H1 (cell line): ENCODE measurements at places on chromosomes 3 and 15. TPM values are rescaled to one million over a fixed set of nuclear protein-coding genes. Genes with fewer than 3 reads are reported as not detected.

GRCh38 chr15:73052653-73053397, 562 bp downstream of the NEO1 start:
- DNase-seq, result peak; percentile 67

- DNase-seq, result no peak
Observed at GRCh38 chr3:52055537-52056351, 627 bp downstream of the DUSP7 start.

Gene SMAD6
- polyA plus RNA-seq, result 1.8 and 3.4 TPM in 2 replicates

DNA sequence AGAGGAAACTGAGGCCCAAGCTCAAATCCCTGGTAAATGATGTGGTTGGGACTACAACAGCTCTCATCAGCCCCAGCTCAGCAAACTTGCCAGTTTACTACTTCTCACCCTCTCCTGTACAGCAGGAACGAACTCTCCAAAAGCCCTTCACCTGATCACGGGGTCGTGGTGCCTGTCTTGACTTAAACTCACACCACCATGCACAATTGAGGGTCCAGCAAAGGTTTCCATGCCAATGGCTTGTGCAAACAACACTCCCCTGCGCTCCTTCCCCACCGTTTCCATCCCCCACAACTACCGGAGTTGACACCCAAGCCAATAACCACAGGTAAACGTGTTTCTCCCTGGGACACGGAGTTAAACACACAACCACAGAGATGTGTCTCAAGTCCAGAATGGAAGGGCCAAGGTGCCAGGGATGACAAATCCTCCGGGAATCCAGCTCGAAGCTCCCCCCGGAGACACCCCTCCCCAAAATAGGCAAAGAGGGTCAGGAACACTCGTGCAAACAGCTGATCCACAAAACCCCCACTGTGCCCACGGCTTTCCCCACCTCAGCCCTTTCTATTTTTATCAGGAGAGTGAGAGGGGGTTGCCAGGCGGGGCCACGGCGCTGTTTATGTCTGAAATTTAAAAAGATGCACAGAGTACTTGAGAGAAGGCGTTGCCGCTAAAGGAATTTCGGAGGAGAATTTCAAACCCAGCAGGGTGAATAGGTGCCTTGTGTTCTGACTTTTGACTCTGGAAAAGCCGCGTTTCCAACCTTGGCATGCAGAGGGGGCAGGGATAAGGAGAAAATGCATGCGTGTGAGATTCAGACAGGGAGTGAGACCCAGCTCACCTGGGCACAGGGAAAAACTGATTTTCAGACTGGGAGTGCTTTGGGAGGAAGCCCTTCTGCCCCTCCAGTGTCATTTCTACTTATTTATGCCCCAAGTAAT, 10.6 kb upstream of the ACAN start:
- no peak for DNase-seq

Gene C3orf85
- polyA plus RNA-seq, result not detected in 2 replicates

Gene PLA2G4B
- 9.2 TPM in 2 replicates for polyA plus RNA-seq

DNA sequence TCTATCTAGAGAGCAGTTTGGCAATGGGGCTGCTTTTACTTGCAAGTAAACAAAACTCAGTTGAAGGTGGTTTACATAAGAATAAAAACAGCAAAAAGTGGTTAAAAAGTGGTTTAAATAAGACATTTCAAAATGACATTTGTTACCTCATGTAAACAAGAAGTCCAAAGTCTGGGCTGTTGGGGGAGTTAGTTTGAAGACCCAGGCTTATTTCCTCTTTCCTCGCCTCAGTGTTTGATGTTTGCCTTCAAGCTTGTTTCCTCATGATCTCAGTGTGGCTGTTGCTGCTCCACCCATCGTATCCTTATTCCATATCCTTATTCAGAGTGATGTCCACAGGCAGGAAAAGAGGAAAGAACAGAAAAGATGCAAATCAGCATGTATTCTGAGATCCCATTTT, 15.2 kb downstream of the CGNL1 start:
- no peak for DNase-seq

- no peak for DNase-seq
Observed at GRCh38 chr3:107861422-107861821, 229.4 kb downstream of the CD47 start.

Gene RGMA
- polyA plus RNA-seq, result 19.9 and 49.3 TPM in 2 replicates

Gene OR5H14
- not detected in 2 replicates for polyA plus RNA-seq

GRCh38 chr15:58288592-58288991, 143.2 kb upstream of the LIPC start:
- no peak for DNase-seq

- peak; percentile 59 for DNase-seq
Observed at GRCh38 chr3:127959873-127960272, 44.8 kb downstream of the KBTBD12 start.

Gene AGBL1
- polyA plus RNA-seq, result not detected in 2 replicates

Gene GNAT1
- polyA plus RNA-seq, result 0.08 and 0.20 TPM in 2 replicates

Gene CCR2
- polyA plus RNA-seq, result not detected in 2 replicates

- no peak for DNase-seq
Observed at GRCh38 chr3:67329358-67329757, 325.1 kb downstream of the SUCLG2 start.

DNA sequence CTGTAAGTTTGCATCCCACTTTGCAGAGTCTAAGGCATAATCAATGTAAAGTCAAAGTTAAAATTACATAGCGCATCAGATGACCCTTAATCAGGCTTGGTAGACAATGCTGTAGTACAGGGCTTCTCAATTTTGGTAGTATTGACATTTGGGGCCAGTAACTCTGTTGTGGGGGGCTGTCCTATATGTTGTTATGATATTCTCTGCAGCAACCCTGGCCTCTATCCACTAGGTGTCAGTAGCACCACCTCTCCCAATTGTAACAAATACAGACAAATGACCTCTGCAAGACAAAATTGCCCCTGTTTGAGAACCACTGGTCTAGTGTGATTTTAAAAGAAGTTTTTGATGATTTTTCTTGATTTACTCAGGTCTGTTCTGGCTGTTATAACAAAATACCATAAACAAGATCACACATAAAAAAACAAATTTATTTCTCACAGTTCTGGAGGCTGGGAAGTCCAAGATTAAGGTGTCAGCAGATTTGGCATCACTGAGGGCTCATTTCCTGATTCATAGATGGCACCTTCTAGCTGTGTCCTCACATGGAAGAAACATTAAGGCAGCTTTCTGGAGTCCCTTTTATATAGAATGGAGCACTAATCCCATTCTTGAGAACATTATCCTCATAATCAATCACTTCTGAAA, 37.6 kb upstream of the SLC9A9 start:
- DNase-seq, result no peak

- DNase-seq, result no peak
Observed at GRCh38 chr3:105399611-105400010, 32.9 kb downstream of the ALCAM start.

DNA sequence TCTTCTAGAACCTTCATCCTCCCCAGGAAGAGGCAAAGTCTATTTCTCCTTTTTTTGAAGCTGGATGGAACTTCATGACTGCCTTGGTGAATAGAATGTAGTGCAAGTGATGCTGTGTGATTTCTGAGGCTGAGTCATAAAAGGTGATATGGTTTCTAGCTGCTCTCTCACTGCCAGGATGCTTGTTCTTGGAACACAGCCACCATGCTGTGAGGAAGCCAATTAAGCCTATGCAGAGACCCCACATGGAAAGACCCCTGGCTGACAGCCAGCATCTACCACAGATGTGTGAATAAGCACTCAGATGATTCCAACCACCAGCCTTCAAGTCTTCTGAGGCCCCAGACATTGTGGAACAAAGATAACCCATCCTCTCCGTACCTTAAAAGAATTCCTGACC, 57.0 kb downstream of the ISL2 start:
- no peak for DNase-seq

GRCh38 chr15:76533995-76534394, 197.4 kb downstream of the ISL2 start:
- DNase-seq, result no peak

GRCh38 chr15:60626051-60626450, 147.1 kb upstream of the ICE2 start:
- no peak for DNase-seq

Gene GPR27
- polyA plus RNA-seq, result 10.7 and 11.3 TPM in 2 replicates

DNA sequence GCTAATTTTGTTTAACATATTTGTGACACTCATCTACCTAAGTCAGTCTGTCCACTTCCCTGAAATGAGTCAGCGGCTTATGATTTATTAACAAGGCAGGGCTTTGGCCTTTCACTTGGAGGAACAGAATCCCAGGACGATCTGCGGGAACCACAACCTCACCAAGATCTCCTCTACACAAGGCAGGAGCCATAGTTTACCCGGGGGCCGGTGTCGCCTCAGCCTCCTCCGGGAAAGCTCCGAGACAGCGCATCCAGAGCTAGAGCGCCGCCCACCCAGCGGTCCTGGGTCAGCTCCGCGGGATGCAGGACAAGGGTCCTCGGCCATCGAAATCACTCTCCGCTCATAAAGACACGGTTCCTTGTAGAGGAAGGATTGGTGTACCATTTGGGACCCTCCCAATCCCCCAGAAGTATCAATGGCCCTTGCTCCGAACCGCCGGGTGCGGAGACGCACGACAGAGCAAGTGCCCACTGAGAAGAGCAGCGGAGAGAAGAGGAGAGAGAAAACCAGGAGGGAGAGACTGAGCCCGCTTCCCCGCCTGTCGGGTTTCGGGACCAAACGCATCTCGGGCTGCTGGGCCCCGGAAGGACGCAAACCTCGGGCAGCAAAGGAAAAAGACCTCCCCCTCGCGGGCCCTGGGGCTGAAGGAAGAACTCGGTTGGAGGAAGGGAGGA, 13.1 kb upstream of the ALCAM start:
- DNase-seq, result no peak

Gene C3orf62
- polyA plus RNA-seq, result 1.1 and 1.4 TPM in 2 replicates

DNA sequence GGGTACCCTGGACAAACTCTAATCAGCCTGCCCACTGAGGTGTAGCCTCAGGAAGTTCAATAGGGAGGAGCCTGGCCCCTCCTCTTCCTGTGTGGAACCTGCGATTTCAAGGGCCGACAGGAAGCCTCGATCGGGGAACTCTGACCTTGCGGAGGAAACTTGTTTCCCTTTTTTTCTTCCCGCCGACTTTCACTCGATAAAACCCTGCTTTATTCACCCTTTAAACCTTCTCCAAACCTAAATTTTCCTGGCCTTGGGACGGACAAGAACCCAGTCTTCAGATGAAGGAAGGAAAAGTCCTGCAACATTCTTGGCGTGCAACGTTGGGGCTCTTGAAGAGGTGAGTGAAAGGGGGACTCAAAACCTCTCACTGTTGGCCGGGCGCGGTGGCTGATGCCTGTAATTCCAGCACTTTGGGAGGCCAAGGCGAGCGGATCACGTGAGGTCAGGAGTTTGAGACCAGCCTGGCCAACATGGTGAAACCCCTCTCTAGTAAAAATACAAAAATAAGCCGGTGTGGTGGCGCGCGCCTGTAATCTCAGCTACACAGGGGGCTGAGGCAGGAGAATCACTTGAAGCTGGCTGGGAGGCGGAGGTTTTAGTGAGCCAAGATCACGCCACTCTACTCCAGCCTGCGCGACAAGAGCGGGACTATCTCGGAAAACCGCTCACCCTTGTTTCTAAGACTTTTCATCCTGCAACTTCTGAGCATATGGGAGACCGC, 208.2 kb downstream of the ZNF385D start:
- no peak for DNase-seq

Gene C3orf22
- polyA plus RNA-seq, result not detected in 2 replicates

DNA sequence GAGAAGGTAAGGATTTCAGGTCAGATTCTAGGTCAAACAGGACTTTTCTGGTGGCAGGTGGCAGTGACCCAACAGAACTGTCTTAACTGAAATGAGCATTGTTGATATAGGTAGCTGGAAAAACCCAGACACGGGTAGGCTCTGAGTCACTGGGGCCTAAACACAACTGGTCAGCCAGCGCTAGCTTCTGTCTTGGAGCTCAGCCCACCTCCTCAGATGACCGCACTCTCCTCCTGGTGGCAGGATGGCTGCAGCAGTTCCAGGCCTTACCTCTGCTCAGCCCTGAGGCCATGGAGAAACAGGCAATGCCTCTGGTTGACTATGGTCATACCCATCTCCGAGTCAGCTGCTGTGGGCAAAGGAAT, 61.1 kb upstream of the GATA2 start:
- no peak for DNase-seq

- DNase-seq, result no peak
Observed at GRCh38 chr15:74746389-74746788, 2.3 kb upstream of the CYP1A2 start.

- peak; percentile 59 for DNase-seq
Observed at GRCh38 chr3:122299872-122300460, 25.1 kb upstream of the CSTA start.

Gene ILDR1
- 1.8 and 2.7 TPM in 2 replicates for polyA plus RNA-seq

DNA sequence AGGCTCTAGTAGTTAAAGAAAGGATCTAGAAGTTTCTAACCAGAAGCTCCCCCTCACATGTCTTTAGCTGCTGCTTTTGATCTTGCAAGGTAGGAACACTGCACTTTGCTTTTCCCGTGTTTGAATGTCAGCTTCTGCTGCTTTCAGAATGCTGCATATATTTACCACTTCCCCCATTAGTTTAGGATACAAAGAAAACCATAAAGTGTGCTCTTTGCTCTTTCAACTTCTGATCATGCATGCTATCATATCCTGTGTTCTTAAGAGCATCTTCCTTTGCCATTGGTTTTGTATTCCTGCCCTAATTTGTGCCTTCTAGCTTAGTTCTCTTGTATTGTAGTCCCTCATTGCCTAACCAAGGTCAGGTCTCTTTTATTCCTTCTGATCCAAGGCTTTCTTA, 43.3 kb downstream of the ZNF609 start:
- DNase-seq, result no peak

GRCh38 chr15:49589030-49589429, 31.6 kb downstream of the FAM227B start:
- no peak for DNase-seq

- no peak for DNase-seq
Observed at GRCh38 chr3:135161425-135161824, 366.4 kb downstream of the EPHB1 start.

DNA sequence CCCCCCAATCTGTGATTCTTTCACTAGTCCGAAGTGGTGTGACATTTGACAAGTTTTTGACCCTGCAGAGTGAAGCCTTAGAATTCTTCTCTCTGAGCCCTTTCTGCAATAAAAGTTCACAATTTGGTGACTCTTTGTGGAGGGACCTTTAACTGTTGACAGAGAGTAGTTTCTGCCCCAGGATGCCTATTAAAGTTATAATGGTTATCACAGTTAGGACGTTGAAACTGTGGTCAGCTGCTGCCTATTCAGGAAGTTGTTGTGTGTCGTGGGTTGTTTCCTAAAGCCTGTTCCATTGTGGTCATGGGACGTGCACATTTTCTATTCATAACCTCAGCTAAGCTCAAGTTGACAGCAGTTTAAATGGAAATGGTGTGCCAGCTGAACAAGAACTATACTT, 274.5 kb downstream of the NEK10 start:
- DNase-seq, result no peak

DNA sequence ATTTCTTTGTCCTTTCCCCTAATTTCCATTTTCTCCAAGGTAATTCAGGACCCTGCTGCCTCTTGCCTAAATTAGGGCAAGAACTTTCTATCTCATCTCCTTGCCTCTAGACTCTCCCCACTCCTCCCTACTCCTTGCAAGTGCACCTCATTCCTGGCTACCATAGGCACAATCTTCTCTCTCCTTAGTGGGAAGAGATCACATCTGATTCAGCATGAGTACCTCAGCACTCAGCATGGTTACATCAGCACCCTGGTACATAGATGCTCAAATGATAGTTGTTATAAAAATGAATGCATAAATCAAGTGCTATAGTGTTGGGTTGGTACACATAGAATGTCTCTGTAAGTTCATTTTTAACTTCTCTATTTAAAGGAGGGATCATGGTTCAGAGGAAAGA, 313.4 kb upstream of the RASGRP1 start:
- DNase-seq, result no peak

GRCh38 chr3:123483146-123483545, 34.3 kb upstream of the ADCY5 start:
- DNase-seq, result no peak
